Aorta (tissue), 5 donors: ENCODE measurements at places on chromosomes 7 and 10. TPM values are rescaled to one million over a fixed set of nuclear protein-coding genes. Genes with fewer than 3 reads are reported as not detected.

Gene CFTR
- total RNA-seq = 0.29 TPM

Gene FEZF1
- not detected for total RNA-seq

Gene STRA8
- total RNA-seq = not detected

Gene RHBDD2
- 31.1 TPM for total RNA-seq

Gene PHYHIPL
- total RNA-seq = 0.19 TPM

Gene OGDHL
- total RNA-seq = not detected

Gene EPO
- not detected for total RNA-seq

Gene AGAP6
- 12.7 TPM for total RNA-seq

Gene LAMB4
- total RNA-seq = 0.24 TPM

Gene AMPH
- total RNA-seq = 8.8 TPM

Gene TMEM178B
- total RNA-seq = 0.42 TPM
